Osteocyte (in vitro differentiated cells): ENCODE measurements at places on chromosomes 3 and 15.

- DNase-seq: no peak
Measured at GRCh38 chr3:5013021-5013906, 34.0 kb downstream of the BHLHE40 start.

- no peak for DNase-seq
Measured at GRCh38 chr3:114671741-114672510, 378.1 kb downstream of the TIGIT start.

DNA sequence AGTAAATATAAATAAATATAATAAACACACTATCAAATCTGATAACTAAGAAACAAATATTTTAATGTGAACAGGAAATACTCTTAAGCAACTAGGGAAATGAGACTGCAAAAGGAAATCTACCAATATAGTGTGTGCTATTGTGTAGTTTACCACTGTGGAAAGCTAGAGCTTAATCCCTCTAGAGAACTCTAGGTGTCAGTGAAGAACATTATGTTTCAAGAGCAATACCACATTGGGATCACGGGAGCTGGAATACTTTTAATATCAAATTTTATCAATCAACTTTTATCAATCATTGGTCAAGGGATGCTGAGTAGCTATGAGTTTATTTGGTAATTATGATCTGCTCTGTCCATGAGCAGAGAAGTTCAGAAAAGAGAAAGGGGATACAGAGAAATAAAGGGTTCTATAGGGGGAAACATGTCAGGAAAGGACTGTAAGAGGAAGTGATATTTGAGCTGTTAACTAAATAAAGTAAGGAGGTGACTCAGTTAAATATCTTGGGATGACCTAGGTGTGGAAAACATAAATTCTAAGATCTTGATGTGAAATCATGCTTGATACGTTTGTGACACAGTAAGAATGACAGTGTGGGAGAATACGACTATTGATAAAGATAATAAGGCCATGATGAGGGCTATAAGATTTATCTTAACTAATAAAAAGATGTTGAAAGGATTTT is 762.2 kb upstream of the ALCAM start:
- DNase-seq: no peak

DNA sequence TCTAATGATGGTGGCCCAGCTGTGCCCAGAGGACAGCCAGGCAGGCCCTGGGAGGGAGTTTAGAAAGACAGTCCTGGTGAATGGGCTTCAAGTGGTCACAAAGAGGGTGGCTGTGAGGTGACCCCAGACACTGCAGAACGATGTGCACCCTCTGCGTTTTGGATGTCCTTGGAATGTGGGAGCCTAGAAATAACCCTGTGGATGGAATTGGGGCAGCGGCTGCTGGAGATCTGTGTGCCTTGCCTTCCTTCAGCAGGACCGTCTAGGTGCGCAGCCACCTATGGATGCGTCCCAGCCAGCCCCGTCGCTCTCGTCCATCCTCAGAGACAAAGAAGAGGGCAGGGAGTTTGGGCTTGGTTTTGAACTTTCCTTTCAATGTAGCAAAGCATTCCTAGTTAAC is 46.5 kb downstream of the KLHL25 start:
- DNase-seq: peak; percentile 51

GRCh38 chr3:19489936-19490335 is 341.6 kb downstream of the KCNH8 start:
- no peak for DNase-seq

DNA sequence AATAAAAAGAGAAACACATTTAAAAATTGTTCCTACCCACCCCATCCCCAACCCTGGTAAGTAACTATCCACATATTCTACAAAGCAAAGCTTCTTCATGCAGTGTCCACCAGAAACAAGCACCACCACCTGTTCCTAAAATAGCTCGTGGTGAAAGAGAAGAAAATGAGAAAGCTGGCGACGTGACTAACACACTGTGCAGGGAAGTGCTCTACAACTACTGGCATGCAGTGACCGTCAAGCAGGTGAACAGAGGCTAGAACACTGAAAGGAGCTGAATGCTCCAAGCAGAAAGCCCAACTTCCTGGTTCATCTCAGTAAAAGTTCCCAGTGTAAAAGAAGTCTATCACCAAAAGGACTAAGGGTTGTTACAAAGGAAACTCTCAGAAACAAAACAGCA is 80.7 kb downstream of the NR2E3 start:
- DNase-seq: no peak

GRCh38 chr3:3227640-3228039 is 48.1 kb upstream of the CRBN start:
- no peak for DNase-seq

- no peak for DNase-seq
Measured at GRCh38 chr3:117736846-117737245, 1027.3 kb downstream of the TUSC7 start.

DNA sequence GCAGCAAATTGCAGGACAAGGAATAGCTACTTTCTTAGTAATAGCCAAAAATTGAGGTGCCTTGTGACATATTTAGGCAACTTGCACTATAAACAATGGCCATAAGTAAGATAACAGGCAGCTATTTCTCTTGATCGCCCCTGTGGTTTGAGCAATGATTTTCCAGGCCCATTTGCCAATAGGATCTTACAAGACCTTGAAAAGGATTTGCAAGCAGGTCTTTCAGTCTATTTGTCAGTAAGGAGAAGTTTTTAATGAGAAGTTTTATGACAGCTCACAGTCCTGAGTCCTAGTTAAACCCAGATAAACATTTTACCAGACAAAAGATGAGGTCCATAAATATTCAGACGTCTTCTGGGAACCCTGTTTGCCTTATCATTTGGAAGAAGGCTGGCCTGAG is 645.5 kb downstream of the RBMS3 start:
- DNase-seq: no peak

- no peak for DNase-seq
Measured at GRCh38 chr15:55791551-55792400, 48.8 kb upstream of the PRTG start.

DNA sequence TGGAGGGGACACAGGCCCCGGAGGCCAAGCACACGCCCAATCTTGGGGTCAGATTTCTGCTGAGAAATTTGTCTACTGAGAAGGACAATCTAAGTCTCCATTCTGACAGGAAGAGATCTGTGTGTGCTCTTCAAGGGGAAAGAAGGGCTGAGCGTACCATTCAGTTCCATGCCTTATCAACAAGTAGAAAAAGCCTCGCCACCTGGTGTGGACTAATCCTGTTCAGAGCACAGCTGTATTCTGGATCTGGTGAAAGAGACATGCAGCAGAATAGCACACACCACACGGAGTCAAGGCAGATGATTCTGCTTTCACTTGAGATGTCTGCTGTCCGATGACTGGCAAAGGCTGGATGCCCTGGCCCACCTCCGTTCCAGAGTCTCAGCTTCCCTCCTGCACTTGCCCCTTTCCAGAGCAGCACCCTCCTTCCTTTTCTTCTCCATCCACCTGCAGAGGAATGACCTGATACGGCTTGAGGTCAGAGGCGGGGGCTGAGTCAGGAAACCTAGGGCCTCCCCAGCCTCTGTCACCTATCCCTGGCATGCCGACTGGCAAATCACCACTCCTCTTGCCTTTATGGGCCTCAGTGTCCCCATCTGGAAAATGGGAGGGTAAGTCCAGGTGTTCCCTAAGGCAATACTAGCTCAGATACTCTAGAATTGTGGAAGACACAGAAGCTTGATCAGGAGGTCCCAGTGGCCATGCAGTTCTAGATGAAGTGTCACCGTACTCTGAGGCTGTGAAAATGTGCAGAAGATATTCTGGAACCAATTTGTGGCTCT is 36.9 kb upstream of the CTSH start:
- no peak for DNase-seq

- no peak for DNase-seq
Measured at GRCh38 chr3:15685927-15686326, 84.4 kb downstream of the BTD start.

DNA sequence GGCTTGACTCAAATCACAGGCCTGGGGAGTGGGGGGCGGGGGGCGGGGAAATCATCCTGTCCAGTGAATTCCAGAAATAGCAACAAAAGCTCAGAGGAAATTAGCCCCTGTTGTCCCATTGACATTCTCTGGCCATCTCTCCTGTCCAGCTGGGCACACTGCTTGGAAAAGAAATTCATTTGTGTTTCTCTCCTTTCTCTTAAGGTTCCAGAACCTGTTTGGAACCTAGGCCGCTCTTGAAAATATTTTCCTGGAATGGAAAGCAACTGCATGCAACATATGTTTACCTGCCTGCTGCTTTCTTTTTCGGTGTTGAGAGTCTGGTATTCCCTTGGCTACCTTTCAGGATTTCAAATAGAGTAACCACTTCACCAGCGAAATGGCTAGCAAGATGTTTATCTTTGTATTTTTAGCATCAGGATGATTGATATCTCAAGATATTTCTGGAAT is 169.0 kb downstream of the GHSR start:
- no peak for DNase-seq

- DNase-seq: no peak
Measured at GRCh38 chr3:54793171-54793570, 134.7 kb downstream of the LRTM1 start.

DNA sequence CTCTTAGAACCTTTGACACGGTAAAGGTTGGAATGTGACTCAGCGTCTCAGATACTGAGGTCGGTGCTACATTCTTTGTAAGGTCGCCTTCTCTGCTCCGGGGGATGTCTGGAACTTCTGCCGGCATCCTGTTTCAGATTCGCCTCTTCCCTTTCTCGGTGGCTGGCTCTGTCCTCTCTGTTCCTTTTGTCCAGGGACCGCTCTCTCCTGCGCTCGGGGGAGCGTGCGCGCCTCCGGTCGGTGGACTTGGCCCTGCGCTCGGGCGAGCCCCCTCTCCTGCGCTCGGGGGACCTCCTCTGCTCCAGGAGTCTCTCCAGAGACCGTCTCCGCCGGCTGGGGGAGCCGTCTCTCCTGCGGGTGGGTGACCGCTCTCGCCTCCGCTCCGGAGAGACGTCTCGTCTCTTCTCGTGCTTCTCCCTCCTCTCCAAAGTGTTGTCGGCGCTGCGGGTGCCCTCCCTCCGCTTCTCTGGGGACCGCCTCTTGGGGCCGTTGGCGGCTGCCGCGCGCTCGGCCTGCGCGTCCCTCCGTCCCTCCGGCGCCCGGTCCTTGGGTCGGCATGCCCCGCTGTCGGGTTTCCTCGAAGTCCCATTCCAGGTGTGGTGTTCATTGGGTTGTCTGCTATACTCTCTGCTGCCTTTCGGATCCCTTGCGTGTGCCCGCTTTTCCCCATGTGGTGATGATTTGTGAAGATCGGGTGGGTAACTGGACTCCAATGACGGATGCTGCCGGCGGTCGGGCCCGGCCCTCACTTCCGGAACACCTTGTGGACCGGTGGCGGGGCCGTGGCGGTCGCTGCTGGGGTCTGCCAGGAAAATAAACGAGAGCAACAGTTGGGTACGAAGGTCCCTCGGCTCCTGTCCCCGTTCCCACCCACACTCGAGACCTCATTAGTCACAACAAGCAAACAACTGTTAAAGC is 668.8 kb upstream of the ADAMTS9 start:
- DNase-seq: no peak

- no peak for DNase-seq
Measured at GRCh38 chr3:28853830-28854229, 427.0 kb upstream of the RBMS3 start.

GRCh38 chr3:97937205-97937604 is 35.0 kb downstream of the RIOX2 start:
- DNase-seq: no peak

DNA sequence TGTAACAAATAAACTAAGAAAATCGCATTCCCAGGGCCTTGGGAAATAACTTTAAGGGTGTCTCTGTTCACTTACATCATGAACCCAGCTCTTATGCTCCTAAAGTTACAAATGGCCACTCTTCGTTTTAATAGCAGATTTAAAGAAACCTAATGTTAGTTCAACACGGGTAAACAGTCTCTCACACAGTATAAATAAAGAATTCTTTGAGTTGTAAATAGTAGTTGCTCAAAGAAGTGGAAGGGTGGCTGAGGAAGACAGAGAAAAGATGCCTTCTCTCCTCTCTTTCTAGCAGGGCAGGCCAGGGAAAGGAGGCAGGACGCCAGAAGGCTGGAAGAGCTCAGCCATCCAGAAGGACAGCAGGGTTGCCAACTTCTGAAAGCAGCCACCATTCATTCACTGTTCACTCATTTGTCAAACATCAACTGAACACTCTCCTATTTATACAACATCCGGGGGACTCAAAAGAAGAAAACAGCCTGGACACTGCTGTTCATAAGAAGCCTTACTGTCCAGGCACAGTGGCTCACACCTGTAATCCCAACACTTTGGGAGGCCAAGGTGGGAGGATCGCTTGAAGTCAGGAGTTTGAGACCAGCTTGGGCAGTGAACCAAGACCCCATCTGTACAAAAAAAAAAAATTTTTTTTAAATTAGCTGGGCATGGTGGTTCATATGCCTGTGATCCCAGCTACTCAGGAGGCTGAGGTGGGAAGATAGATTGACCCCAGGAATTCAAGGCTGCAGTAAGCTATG is 47.3 kb downstream of the WWTR1 start:
- DNase-seq: no peak

DNA sequence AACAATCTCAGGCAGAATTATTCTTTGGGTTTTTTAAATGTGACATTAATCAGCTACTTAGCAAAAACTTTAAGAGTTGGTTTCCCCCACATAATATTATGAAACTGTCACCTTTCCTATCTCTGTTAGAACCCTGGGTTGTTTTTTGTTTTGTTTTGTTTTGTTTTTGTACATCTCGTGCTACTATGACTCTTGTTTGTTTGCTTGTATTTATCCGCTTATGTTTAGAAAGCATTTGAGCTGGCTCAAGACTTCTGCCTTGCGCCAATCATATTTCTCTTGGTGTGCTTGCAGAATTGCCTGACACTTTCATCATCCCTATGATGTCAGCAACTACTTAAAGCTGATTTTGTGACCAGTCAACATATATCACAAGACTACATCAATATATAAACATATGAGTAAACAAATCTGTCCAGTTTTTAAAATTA is 116.9 kb downstream of the DCLK3 start:
- DNase-seq: no peak

- DNase-seq: peak; percentile 80
Measured at GRCh38 chr3:126129398-126129891, 45.5 kb upstream of the SLC41A3 start.

DNA sequence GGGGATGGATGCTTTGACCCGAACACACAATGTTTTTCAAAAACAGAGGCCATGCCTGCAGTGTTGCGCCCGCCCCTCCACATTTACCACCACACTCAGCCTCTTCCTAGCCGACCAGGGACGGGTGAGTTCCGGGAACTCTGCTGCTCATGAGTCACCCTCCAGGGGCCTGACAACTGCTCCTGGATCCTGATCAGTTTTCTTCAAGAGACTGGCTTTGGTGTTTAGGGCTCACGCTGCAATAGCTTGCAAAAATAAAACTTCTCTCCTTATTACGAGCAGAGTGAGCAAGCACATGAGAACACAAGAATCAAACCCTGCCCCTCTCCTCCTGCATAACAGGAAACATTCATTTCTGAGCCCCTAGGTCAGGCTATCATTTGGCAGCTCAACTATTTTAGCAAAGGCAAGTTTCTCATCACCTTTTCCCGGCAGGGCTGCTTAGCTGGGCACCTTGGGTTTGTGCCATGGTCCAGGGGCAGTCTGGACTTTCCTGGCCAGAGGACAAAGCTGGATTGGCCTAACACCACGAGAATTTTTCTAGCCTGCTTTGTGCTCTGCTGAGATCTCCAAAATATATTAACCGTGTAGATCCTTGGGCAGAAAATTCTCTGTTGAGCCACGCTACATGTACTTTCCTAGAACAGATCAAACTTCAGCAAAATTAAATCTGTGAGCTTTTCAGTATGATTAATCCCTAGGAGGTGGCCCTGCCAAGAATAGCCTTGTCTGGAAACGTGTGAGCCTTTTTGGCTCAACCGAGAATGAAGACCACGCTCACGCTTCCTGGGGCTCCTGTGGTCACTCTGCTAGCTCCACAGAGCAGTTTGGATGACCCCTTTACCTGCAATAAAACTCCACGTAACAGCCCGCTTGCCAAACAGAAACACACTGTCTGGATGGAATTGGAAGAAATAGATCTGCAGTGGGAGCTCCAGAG is 52.7 kb upstream of the SPATA12 start:
- DNase-seq: no peak

- no peak for DNase-seq
Measured at GRCh38 chr3:81218023-81218422, 543.4 kb downstream of the GBE1 start.
